Urinary bladder (tissue), 4 donors: ENCODE measurements at places on chromosomes 1 and 21. TPM values are rescaled to one million over a fixed set of nuclear protein-coding genes. Genes with fewer than 3 reads are reported as not detected.

DNA sequence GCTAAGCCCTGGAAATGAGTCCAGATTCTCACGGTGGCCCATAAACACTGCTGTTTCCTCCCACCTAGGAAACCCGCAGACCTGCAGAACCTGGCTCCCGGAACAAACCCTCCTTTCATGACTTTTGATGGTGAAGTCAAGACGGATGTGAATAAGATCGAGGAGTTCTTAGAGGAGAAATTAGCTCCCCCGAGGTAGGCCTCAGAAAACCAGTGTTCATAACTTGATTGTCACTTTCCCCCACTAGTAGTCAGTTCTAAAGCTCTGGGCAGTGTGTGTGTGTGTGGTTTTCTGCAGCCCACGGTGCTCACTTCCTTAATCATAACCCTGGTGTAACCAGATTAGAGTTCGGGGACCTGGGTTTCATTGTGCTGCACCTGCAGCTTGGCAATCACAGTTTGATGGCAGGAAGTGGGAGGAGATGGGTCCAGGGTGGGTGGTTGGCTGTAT is 39.1 kb downstream of the CLIC6 start:
- DNase-seq = no peak

- no peak for DNase-seq
These were observed 34.4 kb downstream of the C21orf91 start for GRCh38 chr21:17784604-17785402.

UBE2U gene
- not detected for total RNA-seq

CD2 gene
- 1.4 TPM for total RNA-seq

DNA sequence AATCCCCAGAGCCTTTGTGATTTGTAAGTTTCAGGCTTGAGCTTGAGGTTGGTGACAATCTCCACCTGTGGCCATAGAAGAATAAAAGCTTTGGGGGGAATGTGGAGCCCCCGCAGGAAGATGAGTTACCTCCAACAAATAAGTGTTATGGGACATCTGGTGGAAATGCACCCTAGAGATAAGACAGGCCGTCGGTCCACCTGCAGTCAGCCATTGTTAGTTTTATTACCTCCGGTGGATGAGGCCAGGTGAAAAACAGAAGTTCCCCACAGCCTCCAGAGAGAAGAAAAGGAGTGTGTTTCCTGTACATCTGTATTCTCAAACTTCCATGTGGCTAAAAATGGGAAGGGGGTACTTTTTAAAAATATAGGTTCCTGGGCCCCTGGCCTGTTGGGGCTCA is 137.4 kb downstream of the KAZN start:
- DNase-seq = no peak

GRCh38 chr1:156499194-156499841 is 1.3 kb downstream of the MEF2D start:
- DNase-seq = no peak

GRCh38 chr1:225888289-225888897 is 553 bp downstream of the LEFTY1 start:
- no peak for DNase-seq

DNA sequence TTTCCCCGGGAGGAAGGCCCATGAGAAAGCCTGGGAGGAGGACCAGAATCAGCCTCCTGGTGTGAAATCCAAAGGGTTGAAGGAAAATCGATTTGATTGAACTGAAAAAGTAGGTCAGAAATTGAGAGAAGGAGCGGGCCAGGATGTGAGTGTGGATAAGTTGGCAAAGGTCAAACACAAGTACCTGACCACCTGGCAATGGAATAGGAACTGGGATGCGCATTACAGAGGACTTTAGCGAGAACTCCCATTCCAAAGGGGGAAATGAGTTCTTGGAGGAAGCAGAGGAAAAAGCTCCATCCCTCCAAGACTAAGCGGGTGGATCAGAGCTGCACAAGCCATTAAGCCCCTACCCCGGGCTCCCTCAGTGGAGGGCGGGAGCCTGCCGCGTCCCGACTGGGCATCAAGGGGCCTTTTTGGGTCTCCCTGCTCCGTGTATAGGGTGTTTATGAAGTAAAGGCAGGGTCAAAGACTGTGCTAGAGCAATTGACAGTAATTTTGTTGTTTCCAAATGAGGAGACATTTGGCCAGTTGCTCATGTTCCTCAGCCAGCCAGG is 56.4 kb downstream of the TGFB2 start:
- DNase-seq = no peak

GRCh38 chr1:226203240-226203639 is 16.7 kb upstream of the ACBD3 start:
- no peak for DNase-seq

S100A7 gene
- total RNA-seq = not detected

BSND gene
- total RNA-seq = not detected

DNA sequence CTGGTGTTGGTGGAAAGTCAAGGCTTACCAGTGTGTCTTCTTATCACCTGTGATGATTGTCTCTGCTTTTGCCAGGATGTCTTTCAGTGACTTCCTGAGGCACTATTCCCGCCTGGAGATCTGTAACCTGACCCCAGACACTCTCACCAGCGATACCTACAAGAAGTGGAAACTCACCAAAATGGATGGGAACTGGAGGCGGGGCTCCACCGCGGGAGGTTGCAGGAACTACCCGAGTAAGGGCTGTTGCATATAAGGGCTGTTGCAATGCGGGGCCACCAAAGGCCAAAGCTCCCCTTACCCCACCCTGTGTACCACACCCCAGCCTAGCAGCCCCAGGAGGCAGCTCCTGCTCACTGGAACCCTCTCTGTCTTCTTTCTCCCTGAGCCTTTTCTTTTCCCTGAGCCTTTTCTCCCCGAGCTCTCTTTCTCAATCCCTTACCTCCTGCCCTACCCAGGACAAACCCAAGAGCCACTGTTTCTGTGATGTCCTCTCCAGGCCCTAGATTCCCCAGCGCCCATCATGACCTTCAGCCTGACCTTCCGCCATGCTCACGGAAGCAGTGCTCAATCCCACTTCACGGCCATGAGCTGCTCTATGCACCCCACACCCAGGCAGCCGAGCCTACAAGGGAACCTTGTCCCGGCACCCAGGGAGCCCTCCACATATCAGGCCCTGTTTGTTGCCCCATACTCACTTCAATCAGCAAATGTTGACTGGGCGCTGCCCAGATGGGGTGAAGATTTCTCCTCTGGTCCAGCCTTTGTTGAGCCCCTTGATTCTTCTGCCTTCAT is 40.6 kb downstream of the CAPN2 start:
- DNase-seq = no peak

DNA sequence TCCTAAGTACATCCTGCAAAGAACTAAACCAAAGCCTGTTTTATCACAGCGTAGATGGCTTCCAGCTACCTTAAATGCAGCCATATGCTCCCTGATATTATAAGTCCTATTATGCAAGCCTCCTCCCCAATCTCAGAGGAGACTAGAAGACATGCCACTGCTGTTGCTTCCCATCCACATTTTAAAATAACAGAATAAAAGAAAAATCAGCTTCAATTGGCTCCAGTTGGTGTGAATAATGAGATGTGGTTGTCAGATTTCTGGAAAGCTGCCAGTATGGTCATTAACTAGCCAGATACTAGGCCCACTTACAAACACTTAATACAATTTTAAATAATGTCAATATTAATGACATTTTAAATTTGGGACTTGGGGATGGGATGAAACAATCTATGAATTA is 25.7 kb downstream of the WARS2 start:
- DNase-seq = no peak

DNA sequence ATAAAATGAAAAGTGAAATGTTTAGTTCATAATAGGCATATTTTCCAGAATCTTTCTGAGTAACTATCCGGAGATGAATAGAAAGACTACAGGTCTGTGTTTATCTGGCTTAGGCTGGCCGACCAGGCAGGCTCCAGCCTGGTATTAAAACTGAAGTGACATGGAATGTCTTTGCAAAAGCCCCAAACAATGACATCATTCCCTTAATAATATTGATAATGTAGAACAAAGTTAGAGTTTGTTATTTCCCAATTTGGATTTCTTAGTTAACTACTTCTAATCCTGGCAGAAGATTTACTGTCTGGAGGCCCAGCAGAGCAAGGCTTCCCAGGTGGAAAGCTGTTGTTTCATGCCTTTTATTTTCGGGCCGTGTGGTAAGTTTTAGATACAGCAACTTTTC is 207.7 kb downstream of the GREM2 start:
- DNase-seq = no peak

GRCh38 chr1:209095627-209096595 is 487.6 kb upstream of the CAMK1G start:
- DNase-seq = no peak

UBASH3A gene
- total RNA-seq = 0.32 TPM

DNA sequence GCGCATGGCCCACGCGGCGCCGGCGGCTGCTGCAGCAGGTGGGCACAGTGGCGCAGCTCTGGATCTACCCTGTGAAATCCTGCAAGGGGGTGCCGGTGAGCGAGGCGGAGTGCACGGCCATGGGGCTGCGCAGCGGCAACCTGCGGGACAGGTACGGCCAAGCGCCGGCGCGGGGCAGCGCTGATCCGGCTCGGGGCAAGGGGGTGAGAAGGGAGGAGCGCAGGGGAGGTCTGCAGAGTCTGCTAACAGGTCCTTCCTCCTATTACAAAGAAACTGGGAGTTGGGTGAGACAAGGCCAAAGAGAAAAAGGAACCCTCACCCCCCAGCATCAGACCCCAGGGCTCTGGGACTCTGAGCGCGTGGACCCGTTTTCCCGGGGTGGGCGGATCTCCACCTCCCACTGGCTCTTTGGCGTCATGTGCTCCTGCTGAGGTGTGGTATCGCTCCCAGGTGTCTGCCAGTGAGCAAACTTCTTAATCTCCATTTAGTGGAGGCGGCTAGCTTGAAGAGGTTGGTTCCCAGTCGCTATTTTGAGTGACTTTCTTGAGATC is 431 bp downstream of the MTARC1 start:
- DNase-seq = no peak

DNA sequence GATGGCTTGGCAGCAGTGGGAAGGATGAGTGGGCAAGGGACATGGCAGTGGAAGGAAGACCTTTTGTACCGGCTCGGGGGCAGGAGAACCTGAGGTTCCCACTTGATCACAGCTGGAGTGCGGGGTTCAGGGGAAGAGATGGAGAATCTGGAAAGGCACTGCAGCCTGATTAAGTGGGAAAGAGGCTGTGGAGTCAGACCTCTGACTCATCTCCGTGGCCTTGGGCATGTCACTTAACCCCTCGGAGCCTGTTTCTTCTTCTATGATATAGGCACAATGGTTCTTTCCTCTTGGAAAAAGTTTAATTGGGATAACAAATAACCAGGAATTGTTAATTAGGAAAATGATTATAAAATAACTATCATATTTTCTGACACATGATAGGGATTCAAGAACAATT is 13.1 kb upstream of the TMEM61 start:
- DNase-seq = no peak

- no peak for DNase-seq
These were observed 1378.1 kb upstream of the PRMT6 start for GRCh38 chr1:105678334-105678733.

GRCh38 chr1:197481101-197481500 is 213.0 kb downstream of the CRB1 start:
- no peak for DNase-seq

GRCh38 chr1:204563780-204564179 is 47.6 kb downstream of the MDM4 start:
- no peak for DNase-seq

TENT5C gene
- total RNA-seq = 15.4 TPM

DNA sequence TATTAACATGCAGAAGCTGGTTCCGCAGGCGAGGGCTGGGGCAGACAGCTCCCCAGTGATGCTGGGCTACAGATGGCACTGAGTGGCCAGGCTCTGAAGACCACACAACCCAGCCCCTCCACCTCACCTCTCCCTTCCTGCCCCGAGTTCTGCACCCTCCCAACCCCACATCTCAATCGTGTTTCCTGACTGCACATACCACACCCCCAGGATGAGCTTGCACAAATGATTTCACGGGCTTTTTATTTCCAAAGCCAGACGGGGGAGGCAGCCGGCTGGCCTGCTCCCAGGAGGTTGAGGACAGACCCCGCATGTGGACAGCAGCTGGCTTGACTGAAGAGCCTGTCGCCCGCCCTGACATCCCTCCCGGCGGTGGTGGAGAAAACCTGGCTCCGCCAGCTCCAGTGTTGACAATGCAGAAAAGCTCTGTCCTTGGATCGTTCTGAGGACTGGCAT is 21.4 kb upstream of the ALDH4A1 start:
- no peak for DNase-seq

- DNase-seq = no peak
These were observed 111.3 kb downstream of the TNFSF18 start for GRCh38 chr1:172939475-172939874.

DNA sequence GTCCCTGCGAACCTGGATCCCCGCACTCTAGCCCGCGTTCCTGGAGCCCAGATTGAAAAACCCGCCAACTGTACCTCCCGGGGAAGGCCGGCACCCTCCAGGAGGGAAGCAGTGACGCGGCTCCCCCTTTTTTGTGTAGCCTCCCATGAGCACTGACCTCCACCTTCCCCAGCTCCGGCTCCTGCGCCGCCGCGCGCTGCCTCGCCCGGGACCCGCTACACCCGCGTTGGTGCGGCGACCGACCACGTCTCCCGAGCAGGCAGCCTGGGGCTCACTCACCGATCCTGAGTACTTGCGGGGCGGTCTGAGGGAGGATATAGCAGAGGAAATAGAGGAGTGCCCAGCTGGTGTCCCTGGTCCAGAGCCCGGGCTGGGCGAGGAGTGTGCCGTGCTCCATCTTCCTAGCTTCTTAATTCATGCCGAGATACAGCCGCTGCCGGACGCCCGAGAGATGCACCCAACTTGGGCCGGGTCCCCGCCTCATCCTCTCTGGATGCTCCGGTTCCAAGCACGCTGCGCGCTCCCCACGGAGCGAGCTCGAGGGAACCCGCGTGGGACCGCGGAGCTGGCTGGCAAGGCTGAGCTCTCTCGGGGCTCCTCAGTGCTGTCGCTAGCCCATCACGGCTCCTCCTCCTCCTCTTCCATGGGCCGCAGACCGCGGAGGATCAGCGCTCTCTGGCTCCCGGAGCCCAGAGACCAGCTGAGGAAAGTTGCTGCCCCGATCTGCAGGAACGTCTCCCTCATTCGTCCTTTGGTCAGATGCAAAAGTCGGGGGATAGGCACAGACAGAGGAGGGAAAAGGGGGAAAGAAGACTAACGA is 482 bp downstream of the GRIK1 start:
- peak; percentile 15 for DNase-seq

- no peak for DNase-seq
These were observed 78.9 kb upstream of the KCNK2 start for GRCh38 chr1:215003686-215004085.

OPRD1 gene
- total RNA-seq = 0.05 TPM

DNA sequence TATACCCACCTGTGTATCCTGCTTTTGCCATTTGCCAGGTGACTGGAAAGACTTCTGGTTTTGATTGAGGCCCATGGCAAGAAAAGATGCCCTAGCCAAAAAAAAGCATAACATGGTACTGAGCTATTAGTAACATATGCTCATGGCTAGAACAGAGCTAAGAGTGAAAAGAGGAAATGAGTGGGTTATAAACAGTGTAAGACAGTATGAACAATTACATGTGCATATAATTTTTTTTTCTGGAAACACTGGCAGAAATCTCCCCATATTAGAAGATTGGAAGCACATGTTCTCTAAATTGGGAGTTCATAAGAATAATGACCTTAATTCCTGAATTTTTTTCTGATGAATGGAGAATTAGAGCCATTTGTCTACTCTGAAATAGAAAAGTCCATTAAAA is 41.2 kb upstream of the PDC start:
- no peak for DNase-seq

DNA sequence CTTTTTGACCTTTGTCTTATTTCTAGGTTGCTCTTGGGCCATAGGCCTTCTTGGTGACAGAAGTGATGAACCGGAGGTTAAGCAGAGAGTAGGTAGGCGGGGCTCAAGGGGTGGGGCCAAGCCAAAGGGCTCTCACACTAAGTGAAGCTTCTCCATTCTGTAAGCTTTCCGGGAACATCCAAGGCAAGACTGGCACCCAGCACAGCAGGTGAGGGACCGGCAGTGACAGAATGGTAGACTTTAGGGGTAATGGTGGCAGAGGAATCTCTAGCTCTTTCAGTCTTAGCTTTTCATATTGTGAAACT is at the start of gene TNFAIP8L2:
TSS of gene TNFAIP8L2 (plus strand) at position 135 of the 305 bp plus-strand sequence. CDS start 2,049 bp downstream, outside the sequence.
- DNase-seq = no peak

SELL gene
- 5.1 TPM for total RNA-seq
